Thyroid gland (tissue), 4 donors: ENCODE measurements at places on chromosomes 1 and 21. TPM values are rescaled to one million over a fixed set of nuclear protein-coding genes. Genes with fewer than 3 reads are reported as not detected.
A peak's percentile ranks its signal among the peaks of the same experiment; 100 is the strongest.

The PLEKHA6 gene
- 3.3 TPM for total RNA-seq

The LCE6A gene
- not detected for total RNA-seq

The GUCA2A gene
- not detected for total RNA-seq

The TNNT2 gene
- not detected for total RNA-seq

The SMG5 gene
- total RNA-seq = 74.2 TPM

The PARS2 gene
- 4.8 TPM for total RNA-seq

The MEGF6 gene
- 21.2 TPM for total RNA-seq

The FNDC5 gene
- 0.27 TPM for total RNA-seq

The SFN gene
- 0.54 TPM for total RNA-seq

- no peak for DNase-seq
- H3K27ac ChIP-seq = no peak overlapping the region
- H3K4me3 ChIP-seq = no peak overlapping the region
- H3K36me3 ChIP-seq = no peaks in the 10 kb centered on the region
- no peaks in the 10 kb centered on the region for H3K27me3 ChIP-seq
- H3K4me1 ChIP-seq = no peaks in the 10 kb centered on the region
These were observed 50.5 kb downstream of the COL6A1 start for GRCh38 chr21:46032100-46032499.

DNA sequence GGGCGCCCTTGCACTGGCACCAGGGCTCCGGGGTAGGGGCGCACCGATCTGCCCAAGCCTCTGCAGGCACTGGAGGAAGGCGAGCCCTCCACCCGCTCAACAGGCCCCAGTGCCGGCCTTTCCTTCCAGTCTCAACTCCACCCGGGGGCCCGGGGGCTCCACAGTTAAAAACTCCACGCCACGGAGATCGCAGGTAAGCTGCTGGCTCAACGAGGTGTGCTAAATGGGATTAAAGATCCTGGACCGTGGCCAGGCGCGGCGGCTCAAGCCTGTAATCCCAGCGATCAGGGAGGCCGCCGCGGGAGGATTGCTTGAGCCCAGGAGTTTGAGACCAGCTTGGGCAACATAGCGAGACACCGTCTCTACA is 536 bp downstream of the HSF2BP start:
- H3K27ac ChIP-seq = peak overlapping the region; percentile 77
- H3K4me3 ChIP-seq = no peak overlapping the region
- H3K36me3 ChIP-seq = peaks cover 5% of the 10 kb centered on the region
- DNase-seq = no peak
- H3K27me3 ChIP-seq = no peaks in the 10 kb centered on the region
- H3K4me1 ChIP-seq = peaks cover 18% of the 10 kb centered on the region

- no peak overlapping the region for H3K27ac ChIP-seq
- H3K4me3 ChIP-seq = no peak overlapping the region
- no peaks in the 10 kb centered on the region for H3K4me1 ChIP-seq
- no peak for DNase-seq
- no peaks in the 10 kb centered on the region for H3K27me3 ChIP-seq
These were observed 218.5 kb downstream of the PLA2G4A start for GRCh38 chr1:187047298-187047697.

DNA sequence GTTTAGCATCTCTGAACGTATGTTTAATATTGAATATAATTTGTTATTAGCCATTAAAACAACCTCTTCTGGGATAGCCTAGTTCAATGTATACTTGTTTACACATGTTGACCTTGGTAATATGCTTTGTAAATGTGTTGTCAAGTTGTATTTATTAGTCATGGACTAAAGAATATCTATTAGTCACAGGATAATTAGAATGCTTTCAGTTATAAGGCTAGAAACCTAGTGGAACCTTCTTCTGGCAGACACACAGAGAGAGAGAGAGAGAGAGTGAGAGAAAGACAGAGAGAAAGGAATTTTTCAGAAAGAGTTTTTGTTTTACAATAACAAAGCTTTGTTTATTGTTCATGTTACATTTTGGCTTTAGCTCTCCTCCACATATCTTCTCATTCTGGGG is 181.1 kb upstream of the APP start:
- no peak overlapping the region for H3K27ac ChIP-seq
- no peaks in the 10 kb centered on the region for H3K36me3 ChIP-seq
- no peaks in the 10 kb centered on the region for H3K4me1 ChIP-seq
- DNase-seq = no peak

GRCh38 chr1:20074055-20074724 is 4.2 kb downstream of the PLA2G5 start:
- no peak overlapping the region for H3K4me3 ChIP-seq
- peaks cover 5% of the 10 kb centered on the region for H3K27me3 ChIP-seq
- no peak overlapping the region for H3K27ac ChIP-seq
- H3K4me1 ChIP-seq = no peaks in the 10 kb centered on the region

DNA sequence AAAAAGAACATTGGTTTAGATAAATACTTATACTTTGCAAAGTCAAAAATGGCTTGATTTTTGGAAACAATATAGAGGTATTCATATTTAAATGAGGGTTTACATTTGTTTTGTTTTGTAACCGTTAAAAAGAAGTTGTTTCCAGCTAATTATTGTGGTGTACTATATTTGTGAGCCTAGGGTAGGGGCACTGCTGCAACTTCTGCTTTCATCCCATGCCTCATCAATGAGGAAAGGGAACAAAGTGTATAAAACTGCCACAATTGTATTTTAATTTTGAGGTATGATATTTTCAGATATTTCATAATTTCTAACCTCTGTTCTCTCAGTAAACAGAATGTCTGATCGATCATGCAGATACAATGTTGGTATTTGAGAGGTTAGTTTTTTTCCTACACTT is 65.3 kb upstream of the SAMD13 start:
- no peaks in the 10 kb centered on the region for H3K27me3 ChIP-seq
- DNase-seq = no peak
- no peak overlapping the region for H3K4me3 ChIP-seq
- H3K36me3 ChIP-seq = no peaks in the 10 kb centered on the region

- H3K27me3 ChIP-seq = no peaks in the 10 kb centered on the region
- no peak for DNase-seq
- no peak overlapping the region for H3K27ac ChIP-seq
- no peaks in the 10 kb centered on the region for H3K36me3 ChIP-seq
These were observed 3.0 kb downstream of the CTRC start for GRCh38 chr1:15441247-15441646.

DNA sequence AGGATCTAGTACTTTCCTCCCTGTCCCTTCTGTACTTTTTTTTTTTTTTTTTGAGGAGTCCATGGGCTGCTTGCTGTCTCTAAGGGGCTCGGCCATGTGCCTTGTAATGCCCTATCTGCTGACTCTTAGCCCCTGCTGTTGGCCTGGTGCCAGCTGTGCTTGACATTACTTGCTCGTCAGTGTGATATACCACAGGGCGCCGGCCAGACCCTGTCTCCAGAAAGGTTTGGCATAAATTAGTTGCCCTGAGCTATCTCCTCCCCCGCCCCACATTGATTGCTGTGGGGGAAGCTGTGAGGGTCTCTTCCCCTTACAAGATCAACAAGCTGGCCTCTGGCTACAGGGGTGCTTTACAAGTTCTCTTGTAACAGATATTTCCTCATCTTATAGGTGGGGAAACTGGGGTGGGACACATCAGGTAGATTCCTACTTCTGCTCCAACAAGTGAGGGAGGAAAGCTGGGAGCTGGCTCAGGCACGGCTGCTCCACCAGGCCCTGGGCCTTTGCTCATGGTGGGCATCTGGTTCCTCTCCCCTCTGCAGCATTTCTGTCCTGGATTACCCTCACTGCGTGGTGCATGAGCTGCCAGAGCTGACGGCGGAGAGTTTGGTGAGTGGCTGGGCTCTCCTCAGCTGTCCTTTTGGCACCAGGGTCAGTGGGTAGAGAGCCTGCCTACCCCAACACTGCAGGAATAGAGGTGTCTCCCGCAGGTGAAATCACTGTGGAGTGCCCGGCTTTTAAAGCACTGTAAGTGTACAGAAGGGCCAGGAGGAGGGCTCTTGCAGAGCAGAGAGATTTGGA is 15.6 kb downstream of the STRIP1 start:
- no peaks in the 10 kb centered on the region for H3K4me1 ChIP-seq
- H3K27me3 ChIP-seq = no peaks in the 10 kb centered on the region
- DNase-seq = peak; percentile 25
- no peak overlapping the region for H3K4me3 ChIP-seq
- peaks cover 73% of the 10 kb centered on the region for H3K36me3 ChIP-seq
